AG04449 (cell line): ENCODE measurements at places on chromosomes 6 and 20.

DNA sequence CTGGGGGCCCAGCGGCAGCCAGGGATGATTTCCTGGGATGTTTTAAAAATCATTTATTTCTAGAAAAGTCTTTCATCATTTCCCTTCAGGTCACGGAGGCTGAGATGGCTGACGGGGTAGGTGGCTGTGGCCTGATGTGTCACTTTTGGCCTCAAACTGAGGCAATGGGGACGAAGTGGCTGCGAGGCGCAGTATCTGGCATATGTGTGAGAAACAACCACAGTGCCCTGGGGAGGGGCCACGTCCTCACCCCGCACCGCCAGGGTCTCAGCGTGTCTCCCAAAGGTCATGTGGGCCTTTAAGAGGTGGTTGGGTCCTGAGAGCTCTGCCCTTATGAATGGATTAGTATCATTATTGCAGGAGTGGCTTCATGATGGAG lies 120.0 kb downstream of the CEBPB start:
- DNase-seq: no peak

- DNase-seq: no peak
These were observed 28.8 kb downstream of the TTI1 start for GRCh38 chr20:38004416-38004815.

GRCh38 chr6:15079288-15079817 lies 166.5 kb upstream of the JARID2 start:
- DNase-seq: no peak

DNA sequence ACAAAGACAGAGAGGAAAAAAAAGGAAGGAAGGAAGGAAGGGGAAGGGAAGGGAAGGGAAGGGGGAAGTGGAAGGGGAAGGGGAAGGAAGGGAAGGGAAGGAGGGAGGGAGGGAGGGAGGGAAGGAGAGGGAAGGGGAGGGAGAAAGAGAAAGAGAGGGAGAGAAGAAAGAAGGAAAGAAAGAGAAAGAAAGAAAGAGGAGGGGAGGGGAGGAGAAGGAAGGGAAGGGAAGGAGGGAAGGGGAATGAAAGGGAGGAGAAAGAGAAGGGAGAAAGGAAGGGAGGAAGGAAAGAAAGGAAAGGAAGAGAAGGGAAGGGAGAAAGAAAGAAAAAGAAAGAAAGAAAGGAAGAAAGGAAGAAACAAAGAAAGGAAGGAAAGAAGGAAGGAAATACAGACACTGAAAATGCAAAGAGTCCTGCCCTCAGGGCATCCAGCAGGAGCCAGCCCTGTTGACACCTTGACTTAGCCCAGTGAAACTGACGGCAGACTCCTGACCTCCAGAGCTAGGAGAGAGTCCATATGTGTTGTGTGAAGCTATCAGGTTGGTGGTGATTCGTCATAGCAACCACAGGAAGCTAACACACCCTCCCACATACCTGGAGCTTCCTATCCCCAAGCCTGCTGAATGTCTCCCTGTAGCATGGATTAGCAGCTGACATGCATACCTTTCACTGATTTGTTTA lies 58.7 kb upstream of the SULF2 start:
- DNase-seq: no peak

- DNase-seq: no peak
These were observed 174.4 kb upstream of the KCNK16 start for GRCh38 chr6:39496915-39497314.

- no peak for DNase-seq
These were observed 35.2 kb upstream of the TXLNB start for GRCh38 chr6:139327038-139327437.

DNA sequence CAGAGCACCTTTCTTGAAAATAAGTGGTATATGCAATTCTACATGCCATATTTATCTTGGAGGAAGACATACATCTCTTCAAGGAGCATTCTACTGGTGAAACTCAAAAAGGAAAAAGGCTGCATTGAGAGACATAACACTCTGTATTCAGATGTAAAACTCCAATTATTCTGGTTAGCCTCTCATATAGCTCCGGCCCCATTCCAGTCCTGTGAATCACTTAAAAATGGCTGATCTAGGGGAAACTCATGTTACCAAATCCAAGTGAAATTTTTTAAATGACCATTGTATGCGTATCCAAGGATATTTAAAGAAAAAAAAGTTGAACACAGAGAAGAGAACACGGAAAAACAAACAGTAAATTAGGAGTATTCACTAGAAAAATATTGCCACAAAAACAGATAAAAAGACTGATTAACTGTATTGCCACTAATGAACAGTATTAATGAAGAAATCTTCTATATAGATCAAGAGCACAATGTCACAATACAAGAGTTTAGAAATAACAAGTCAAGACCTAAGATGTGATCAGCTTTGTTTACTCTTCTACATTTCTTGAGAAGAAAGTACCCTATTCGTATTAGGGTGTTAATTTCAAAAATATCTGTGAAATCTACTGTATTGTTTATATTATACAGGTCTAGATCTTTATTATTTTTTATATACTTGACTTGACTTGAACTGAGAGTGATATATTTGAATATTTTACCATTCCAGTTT lies 124.5 kb upstream of the GJE1 start:
- DNase-seq: no peak

DNA sequence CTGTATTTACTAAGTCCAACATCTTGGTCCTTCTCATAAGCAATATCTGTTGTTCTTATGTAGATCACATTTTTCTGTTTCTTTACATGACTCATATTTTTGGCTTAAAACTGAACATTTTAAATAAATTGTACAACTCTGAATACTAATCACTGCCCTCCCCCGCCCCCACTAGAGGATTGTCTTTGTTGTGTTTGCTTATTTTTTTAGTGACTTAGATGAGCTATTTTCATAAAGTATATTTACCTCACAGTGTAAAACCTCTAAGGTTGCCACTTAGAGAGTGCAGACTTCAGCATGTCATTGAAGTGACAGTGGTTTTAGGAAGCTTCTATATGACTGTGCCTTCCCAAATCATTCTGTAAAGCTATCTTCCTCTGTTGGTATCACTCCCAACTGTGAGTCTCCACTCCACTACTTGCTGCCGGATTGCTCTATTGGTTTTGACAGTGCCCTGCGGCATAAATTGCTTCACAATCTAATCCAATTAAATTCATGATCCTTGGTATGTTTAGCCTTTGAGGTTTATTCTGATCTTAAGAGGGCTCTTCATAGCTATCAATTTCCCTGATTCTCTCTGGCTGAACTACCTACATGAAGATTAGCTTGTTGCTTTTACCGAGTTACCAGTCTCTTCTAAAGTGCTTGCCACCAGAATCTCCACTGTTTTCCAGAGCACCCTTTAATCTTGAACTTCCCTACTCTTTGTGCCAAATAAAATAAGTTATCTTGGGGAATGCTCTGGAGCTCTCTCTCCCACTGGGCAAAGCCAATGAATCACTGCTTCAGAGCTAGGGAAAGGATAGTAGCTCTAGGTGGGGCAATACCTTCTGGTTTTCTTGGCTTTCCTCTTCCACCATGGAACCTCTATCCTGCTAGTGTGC lies 33.0 kb downstream of the SPTLC3 start:
- DNase-seq: no peak

DNA sequence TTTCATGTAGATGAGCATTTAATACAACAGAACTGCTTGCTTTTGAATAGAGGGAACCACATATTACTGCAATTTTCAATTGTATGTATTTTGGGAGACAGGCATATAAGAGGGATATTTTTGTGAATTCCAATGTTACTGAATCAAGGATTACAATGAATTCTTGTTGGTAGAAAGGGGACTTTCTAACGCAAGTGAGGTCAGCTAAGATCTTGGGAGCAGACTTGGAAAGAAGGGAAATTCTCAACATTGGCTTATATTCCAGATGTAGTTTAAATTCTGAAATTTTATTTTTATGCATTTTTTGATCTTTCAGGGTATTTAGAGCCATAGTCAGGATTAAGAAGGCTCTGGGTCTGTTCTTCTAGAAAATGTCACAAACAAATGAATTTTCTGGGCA lies 43.3 kb upstream of the CTAGE9 start:
- peak; percentile 70 for DNase-seq

DNA sequence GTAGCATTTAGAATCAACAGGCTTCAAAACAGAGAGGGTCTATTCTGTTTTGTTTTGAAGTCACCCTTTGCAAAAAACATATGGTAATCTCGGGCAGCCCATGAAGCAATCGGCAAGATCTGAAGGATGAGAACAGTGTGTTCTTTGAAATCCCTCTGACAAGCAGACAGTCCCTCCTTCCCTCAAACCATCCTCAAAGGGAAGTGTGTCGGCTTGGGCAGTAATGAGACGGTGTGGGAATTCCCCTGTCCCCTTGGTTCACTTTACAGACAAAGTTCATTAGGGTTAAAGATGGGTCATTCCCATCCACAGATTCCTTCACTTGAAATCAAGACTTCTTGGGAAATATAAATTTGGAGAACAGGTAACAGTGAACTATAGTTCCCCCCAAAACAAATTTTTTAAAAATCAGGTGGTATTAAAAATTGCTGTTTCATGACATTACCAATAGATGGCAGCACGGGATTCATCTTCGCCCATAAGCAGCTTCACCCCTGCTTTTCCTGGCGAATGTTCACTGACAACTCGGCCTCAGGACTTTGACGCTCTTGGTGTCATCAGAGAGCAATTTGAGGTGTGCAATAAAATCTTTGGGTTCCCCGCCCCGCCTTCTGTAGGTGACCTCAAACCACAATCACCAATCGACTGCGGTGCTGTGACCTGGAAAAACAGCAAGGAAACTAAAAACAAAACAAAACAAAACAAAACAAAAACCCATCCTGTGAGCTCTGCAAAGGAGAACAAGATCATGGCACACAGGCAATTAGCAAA lies 159.3 kb upstream of the TNFAIP3 start:
- no peak for DNase-seq

DNA sequence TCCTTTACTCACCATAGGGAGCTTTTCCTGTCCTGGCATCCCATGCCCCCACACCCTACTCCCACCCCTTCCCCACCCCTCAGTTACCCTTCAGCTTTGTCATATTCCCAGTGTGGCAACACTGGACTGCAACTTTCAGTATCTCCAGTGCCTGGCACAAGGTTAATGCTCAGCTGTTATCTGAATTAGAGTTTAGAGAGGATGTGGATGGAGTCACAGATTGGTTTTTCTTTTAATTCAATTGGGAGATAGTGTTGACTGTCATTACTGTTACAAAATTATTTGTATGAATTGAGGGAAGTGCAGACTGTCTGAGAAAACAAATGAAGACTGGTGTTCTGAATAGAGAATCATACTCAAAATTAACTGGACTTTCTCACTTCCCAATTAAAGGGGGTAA lies 89.9 kb downstream of the TULP4 start:
- no peak for DNase-seq

DNA sequence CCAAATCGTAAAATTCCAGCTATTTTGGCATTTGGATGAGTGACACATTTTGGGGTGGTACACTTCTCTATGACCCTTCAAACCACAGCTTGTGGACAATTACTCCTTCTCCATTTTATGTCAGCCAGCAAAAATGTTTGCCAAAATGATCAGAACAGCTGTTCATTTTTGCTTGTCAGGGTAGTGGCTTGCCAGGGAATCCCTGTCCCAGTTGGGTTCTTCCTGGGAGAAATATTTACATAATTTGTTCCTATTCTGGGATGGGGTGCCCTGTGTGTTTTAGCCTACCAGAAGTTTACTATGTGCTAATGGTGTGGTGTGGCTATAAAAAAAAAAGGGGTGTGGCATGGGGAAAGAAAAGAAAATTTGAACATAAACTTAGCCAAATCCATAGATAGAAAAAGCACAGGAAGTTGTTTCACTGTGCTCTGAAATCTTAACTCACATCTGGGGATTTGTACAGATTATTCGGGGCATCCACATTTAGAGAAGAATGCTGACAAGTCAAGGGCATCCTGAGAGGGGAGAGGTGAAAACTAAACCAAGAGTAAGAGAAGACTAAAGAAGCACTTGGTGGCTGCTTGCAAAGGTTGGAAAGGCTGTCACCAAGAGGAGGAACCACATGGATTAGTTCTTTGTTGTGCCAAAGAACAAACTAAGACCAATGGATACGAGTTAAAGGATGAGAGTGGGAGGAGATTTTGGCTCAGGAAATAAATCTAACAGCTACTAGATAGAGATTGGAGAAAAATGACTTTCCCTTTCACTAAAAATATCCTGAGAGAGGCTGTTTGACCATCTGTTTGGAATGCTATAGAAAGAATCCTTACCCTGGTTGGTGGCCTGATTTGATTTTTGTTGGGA lies 55.2 kb upstream of the RBM24 start:
- no peak for DNase-seq

GRCh38 chr20:43691928-43692524 lies 25.1 kb downstream of the MYBL2 start:
- no peak for DNase-seq

DNA sequence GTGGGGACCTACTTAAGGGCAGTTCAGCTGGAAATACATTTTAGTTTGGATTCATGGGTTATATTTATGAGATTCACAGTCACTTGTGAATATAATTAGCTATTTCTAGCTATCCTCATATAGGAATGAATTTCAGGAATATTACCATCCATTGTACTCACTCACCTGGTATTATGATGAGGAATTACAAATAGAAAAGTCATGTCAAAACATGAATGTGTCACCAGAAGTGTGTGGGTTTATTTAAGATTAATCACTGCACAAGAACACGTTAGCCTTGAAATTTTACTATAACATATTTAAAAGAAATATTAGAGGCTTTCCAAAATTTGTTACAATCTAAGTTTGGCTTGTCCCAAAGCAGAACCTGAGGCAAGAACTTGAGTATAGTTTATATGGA lies 510.5 kb downstream of the PHF3 start:
- no peak for DNase-seq

- no peak for DNase-seq
These were observed 3.0 kb downstream of the SYNDIG1 start for GRCh38 chr20:24472426-24472825.

GRCh38 chr6:14316651-14317386 lies 199.2 kb downstream of the CD83 start:
- no peak for DNase-seq

DNA sequence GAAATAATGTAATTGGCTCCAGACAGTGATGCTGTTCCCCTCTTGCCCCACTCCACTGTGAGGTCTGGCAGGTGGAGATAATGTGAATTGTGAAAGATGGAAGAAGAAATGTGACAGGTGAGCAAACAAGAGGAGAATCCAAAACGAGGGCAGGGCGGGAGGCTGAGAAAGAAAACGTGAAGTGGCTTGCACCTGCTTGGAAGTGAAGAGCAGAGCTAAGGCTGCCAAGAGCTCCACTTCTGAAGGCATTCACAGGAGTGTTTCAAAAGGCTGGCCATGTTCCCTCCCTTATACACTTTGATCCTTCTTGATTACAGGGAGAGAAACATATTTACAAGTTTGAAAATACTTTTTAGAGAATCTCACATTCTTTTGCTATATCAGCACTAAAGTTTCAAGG lies 359.4 kb downstream of the EPHA7 start:
- DNase-seq: no peak

DNA sequence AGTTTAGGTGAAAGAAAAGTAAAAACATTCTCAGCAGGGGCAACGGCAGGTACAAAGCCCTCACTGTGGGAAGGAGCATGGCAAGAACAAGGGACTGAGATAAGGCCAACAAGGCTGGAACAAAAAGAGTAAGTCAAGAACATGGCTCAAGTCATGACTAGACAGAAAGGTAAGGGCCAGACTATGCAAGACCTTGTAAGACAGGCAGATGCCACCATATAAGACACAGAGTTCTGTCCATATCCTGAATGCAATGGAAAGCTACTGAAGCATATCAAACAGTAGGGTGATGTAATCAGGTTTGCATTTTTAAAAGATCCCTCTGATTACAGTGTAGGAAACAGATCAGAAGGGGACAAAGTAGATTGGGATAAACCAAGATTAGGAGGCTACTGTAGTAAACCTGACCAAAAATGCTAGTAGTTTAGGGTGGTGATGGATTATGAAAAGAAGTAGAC lies 5.5 kb downstream of the REV3L start:
- DNase-seq: no peak

GRCh38 chr6:134732763-134733162 lies 217.1 kb downstream of the ALDH8A1 start:
- no peak for DNase-seq
